ENCODE measurements at places on chromosomes 5 and 9. TPM values are rescaled to one million over a fixed set of nuclear protein-coding genes. Genes with fewer than 3 reads are reported as not detected.
A peak's percentile ranks its signal among the peaks of the same experiment; 100 is the strongest.

Gene CCNI2
- 5.5 TPM for total RNA-seq

Gene CMYA5
- 0.20 TPM for total RNA-seq

Gene TIMD4
- 0.92 TPM for total RNA-seq

Gene SAPCD2
- 40.6 TPM for total RNA-seq

Gene GCNT1
- total RNA-seq, result 4.6 TPM

GRCh38 chr5:1400936-1401335 lies 44.3 kb downstream of the SLC6A3 start:
- no peak for DNase-seq

DNA sequence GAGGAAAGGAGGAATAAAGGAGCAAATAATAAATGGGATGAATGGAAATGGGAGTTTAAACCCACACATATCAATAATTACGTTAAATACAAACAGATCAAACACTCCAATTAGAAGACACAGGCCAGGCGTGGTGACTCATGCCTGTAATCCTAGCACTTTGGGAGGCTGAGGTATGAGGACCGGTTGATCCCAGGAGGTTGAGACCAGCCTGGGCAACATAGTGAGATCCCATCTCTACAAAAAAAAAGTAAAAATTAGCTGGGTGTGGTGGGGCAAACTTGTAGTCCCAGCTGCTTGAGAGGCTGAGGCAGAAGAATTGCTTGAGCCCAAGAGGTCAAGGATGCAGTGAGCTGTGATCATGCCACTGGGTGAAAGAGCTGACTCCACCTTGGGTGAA lies 3.7 kb downstream of the BAAT start:
- no peak for DNase-seq

GRCh38 chr5:18985171-18985758 lies 1002.7 kb downstream of the CDH18 start:
- DNase-seq, result no peak

DNA sequence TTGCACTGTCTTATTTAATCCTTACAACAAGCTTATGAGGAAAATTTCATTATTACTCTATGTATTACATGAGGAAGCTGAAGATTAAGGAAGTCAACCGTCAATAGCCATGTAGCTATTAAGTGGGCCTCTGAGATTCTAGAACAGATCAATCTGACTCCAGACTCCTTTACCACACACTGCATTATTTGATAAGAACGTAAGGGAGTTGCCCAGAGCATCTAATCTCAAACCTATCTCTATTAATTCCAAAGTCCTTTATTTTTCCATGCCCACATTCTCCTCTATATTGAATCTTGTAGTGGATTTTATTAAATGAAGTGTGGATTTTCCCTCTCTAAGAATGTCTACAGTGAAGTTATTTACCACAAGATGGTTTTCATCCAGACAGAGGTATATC lies 118.2 kb upstream of the MTAP start:
- no peak for DNase-seq

DNA sequence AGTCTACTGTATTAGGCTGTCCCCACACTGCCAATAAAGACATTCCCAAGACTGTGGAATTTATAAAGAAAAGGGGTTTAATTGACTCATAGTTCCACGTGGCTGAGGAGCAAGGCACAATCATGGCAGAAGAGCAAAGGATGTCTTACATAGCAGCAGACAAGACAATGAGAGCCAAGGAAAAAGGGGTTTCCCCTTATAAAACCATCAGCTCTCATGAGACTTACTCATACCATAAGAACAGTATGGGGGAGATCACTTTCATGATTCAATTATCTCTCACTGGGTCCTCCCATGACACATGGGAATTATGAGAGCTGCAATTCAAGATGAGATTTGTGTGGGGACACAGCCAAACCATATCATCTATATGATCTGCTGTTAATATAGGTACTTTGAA lies 14.8 kb upstream of the FSTL4 start:
- no peak for DNase-seq

DNA sequence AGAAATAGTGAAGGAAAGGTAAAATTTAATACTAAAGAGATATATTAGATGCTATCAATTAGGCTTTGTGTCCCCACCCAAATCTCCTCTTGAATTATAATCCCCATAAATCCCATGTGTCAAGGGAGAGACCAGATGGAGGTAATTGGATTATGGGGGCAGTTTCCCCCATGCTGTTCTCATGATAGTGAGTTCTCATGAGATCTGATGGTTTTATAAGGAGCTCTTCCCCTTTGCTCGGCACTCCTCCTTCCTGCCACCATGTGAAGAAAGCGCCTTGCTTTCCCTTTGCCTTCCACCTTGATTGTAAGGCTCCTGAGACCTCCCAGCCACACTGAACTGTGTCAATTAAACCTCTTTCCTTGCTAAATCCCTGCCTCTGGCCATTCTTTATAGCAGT lies 697.0 kb upstream of the RGMB start:
- DNase-seq, result no peak

- DNase-seq, result peak; percentile 16
Observed at GRCh38 chr5:174935854-174936474, 211.6 kb downstream of the MSX2 start.

DNA sequence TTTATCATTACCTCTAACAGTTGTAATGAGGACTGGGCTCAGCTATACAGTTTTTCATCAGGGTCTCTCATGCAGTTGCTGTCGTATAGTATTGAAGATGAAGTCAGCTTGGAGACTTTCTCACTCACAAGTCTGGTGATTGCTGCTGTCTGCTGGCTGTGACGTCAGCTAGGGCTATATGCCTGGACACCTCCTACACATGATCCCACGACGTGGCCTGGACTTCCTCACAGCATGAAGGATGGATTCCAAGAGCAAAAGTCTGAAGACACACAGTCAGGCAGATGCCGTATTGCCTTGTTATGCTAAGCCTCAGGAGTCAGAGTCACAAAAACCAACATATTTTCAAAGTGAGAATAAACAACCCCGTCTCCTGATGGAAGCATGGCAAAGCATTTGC lies 193.3 kb downstream of the LURAP1L start:
- DNase-seq, result no peak

GRCh38 chr5:43255704-43256103 lies 57.5 kb downstream of the HMGCS1 start:
- no peak for DNase-seq

DNA sequence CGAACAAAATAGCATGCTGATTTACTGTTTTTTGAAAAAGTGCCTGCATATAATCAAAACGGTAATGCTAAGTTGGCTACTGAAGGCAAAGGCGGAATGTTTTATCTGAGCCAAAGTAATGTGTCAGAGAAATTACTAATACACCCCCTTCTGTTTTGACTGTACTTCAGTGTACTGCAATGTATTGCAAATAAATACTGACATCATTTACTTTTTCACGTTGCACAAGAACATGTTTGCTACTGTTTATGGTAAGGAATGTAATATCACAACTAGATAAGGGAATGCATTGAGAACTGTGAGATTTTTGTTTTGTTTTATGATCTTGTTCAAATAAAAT lies 813 bp upstream of the AGTPBP1 start:
- no peak for DNase-seq
